ENCODE measurements at places on chromosomes 5 and 9.

DNA sequence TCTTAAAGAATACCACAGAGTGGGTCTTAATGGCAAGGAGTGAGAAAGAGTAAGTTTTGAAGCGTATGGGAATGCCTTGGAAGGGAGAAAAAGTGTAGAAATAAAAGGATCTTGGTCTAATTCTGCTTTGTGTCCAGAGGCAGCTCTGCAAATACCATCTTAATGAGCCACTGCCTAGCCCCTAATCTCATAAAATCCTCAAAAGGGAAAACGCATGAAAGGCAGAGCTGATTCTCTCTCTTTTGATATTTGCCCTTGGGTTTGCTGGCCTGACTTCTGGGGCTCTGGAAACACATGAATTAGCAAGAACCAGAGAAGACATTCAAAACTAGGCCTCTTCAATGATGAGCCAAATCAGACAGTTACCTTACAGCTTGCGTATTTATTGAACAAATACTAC is 28.1 kb downstream of the NREP start:
- DNase-seq = no peak

- DNase-seq = no peak
Observed at GRCh38 chr9:92468206-92468605, 14.1 kb downstream of the ASPN start.

- DNase-seq = no peak
Observed at GRCh38 chr9:97786341-97786740, 66.7 kb upstream of the FOXE1 start.

GRCh38 chr5:38323645-38324295 is 65.4 kb downstream of the EGFLAM start:
- no peak for DNase-seq

- DNase-seq = no peak
Observed at GRCh38 chr9:87567571-87567970, 69.9 kb downstream of the DAPK1 start.

GRCh38 chr5:153641183-153641688 is 150.8 kb downstream of the GRIA1 start:
- no peak for DNase-seq

- DNase-seq = no peak
Observed at GRCh38 chr5:62331921-62332320, 25.9 kb downstream of the KIF2A start.

- DNase-seq = no peak
Observed at GRCh38 chr5:44952376-44952775, 143.6 kb downstream of the MRPS30 start.

DNA sequence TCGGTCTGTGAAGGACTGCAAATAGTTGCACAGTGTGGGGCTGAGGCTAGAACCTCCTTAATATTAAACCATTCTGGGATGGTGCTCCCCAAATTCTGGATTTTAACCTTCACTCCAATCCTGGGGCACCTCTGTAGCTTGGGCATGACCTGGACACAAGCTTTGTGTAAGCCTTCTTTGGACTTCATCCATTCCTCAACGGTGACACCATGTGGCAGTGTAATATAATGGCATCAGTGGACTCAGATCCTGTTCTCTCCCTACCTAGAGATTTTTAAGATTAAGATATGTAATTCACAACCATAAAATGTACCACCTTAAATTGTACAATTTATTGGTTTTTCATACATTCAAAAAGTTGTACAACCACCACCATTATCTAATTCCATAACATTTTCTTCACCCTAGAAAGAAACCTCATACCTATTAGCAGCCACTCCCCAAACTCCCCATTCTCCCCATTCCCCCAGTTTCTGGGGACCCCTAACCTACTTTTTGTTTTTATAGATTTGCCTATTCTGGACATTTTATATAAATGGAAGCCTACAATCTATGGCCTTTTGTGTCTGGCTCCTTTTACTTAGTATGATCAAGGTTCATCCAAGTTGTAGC is 4.8 kb upstream of the PLGRKT start:
- DNase-seq = no peak

DNA sequence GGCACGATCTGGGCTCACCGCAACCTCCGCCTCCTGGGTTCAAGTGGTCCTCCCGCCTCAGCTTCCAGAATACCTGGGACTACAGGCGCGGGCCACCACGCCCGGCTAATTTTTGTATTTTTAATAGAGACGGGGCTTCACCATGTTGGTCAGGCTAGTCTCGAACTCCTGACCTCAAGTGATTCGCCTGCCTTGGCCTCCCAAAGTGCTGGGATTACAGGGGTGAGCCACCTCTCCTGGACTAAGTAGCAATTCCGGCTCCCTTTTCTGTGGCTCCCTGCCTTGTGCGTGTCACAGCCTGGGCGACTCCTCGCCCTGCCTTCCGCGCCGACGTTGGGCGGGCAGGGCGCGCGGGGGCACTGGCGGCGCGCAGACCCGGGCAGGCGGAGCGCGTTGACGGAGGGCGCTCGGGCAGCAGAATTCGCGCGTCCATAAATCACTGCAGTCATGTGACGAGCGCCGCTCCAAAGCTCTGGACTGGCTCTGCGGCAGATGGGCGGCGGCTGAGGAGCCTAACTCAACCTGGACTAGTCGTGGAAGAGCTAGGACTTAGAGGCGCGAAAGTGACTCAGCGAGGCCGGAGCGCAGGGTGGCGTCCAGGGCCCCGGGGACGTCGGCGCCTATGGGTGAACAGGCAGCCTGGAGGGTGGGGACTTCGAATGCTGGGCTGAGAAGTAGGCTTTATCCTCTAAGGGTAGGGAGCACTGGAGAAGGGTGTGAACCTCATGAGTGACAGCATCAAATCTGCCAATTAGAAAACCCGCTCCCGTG is 1.4 kb upstream of the CIZ1 start:
- no peak for DNase-seq

DNA sequence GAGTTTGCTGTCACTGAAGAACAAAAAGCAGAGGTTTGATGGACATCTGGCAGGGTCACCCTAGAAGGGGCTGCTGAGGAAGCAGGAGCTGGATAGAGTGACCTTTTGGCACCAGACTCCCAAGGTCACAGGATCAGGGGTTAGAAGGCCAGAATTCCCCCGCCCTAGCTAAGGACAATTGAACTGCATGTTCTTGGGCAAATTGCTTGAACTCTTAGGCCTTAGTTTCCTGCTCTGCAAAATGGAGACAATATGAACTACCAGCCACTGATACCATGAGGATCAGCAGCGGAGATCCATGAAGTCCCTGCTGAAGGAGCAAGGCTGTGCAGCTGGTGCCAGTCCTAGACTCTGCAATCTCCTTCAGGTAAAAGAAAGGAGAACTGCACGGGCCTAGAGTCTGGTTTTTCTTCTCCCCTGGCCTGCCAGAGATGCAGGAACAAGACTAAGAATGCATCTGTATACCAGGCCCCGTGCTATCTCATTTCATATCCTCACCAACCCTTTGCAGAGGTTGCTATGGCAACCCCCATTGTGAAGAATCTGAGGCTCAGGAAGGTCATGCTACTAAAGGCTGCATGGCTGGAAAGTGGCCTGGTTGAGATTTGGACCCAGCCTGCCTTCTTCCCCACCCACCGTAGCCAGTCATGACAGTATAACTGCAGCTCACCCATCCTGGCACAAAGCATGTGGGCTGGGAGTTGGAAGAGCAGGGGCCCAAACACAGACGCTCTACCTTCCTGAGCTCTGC is 33.7 kb downstream of the CAMK2A start:
- no peak for DNase-seq

- DNase-seq = no peak
Observed at GRCh38 chr9:80437825-80438224, 866.1 kb downstream of the TLE4 start.

DNA sequence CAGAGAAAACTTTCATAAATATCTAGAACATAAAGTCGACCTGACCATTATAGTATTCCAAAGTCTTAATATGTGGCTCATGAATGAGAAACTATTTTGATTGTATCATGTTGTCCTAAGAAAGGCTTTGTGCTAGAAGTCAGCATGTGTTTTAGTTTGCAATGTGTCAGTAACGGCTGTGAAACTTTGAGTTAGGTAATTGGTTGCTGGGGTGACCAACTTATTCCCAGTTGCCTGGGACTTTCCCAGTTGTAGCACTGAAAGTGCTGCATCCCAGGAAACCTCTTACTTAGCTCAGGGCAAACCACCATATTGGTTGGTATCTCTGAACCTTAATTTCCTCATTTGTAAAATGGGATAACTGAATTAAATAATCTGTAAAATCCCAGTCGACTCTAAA is 114.6 kb upstream of the SLC12A2 start:
- DNase-seq = no peak

- no peak for DNase-seq
Observed at GRCh38 chr5:20445326-20445860, 457.4 kb upstream of the CDH18 start.

Data from activated CD4-positive, alpha-beta T cell treated with anti-CD3 and anti-CD28 coated beads, Interleukin-2, amount 50 U/mL, for 48 hours (primary cell).